Urinary bladder (tissue), 4 donors: ENCODE measurements at places on chromosomes 6 and 20.

DNA sequence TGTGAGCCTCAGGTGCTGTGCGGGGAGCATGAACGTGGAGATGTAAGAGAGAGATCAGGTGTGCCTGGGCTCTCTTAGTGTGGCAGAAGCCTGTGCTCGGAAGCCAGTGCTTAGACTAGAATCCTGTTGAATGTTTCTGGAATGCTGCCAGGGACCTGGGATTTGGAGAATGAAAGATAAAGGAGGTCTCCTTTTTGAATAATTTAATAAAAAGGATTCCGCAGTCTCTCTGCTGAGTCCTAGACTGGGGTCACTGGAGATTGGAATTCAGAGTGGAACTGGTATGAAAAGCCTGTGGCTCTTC is 18.8 kb upstream of the EFCAB8 start:
- no peak for DNase-seq

GRCh38 chr6:55617272-55617671 is 38.3 kb upstream of the HMGCLL1 start:
- DNase-seq, result no peak

DNA sequence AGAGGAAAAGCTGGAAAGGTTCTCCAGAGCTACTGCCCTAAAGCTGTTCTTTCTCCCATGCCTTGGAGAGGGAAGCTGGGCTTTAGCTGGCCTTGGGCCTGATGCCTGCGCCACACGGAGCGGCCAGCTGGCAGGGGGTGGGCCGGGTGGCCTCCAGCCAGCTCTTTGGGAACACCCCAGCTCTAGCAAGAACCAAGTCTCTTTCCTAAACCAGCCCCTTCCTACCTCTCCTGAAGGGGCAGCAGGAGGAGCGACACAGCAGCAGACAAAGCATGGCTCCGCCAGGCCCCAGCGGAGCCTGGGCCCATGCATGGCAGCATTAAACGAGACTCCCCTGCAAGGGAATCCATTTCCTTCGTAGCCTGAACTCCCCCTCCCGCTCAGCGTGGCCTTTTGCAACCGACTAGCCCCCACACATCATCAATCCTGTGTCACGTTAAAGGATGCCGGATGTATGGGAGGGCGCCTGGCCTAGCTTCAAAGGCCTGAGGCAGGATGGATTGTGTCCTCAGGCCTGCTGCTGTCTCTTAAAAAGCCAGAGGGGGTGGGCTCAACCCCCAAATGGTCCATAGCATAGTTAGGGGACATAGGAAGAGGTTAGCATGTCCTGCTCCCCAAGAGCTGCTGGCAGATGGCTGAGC is 14.0 kb downstream of the MRPS18A start:
- no peak for DNase-seq

DNA sequence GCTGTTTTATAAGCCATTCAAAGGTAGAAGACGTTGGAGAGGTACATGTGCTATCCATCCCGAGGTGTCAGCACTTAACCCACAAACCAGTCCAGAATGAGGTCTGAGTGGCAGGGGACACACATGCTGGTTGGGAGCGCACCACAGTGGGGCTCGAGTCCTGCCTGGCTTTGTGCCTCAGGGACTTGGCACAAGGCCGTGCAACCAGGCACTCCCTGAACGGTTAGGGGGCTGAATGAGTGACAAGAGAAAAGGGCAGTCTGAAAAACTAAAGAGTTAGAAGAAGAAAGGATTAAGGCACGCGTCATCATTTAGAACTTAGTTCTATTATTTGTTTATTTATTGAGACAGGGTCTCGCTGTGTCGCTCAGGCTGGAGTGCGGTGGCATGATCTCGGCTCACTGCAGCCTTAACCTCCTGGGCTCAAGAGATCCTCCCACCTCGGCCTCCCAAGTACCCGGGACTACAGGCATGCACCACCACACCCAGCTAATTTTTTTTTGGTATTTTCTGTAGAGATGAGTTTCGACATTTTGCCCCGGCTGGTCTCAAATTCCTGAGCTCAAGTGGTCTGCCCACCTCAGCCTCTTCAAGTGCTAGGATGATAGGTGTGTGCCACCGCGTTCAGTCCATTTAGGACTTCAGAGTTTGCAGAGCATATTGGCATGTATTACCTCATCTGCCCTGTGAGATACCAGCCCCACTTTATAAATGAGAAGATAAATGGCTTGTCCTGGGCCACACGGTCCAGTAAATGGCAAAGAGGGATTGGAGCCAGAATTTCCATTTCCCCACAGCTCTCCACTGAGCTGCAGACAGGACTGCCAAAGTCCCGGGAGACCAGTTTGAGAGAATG is 47.4 kb upstream of the IRF4 start:
- no peak for DNase-seq

- no peak for DNase-seq
These were observed 45.3 kb upstream of the IER3 start for GRCh38 chr6:30789606-30790005.

- DNase-seq, result no peak
These were observed 35.7 kb downstream of the FRMD1 start for GRCh38 chr6:168043193-168043847.

DNA sequence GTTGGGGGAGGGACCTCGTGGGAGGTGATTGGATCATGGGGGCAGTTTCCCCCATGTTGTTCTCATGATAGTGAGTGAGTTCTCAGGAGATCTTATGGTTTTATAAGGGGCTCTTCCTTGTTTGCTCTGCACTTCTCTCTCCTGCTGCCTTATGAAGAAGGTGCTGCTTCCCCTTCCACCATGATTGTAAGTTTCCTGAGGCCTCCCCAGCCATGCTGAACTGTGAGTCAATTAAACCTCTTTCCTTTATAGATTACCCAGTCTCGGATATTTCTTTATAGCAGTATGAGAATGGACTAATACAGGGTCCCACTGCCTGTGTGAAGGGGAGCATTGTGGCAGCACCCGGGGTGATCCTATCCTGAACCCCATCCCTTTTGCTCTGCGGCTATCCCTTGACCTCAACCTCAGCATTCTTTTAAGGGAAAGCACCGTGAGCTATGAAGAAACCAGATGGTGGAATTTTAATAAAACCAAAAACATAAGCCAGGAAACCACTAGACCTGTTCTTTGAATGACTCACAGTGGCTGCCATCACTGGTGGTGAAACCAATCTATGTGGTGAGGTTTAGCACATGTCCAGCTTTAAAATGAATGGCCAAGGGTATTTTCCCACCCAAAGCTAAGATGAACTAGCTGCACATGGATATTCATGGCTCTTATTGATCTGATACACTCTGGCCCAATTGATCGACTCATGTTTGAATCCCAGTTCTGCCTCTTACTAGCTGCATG is 62.2 kb downstream of the ZDHHC14 start:
- no peak for DNase-seq

DNA sequence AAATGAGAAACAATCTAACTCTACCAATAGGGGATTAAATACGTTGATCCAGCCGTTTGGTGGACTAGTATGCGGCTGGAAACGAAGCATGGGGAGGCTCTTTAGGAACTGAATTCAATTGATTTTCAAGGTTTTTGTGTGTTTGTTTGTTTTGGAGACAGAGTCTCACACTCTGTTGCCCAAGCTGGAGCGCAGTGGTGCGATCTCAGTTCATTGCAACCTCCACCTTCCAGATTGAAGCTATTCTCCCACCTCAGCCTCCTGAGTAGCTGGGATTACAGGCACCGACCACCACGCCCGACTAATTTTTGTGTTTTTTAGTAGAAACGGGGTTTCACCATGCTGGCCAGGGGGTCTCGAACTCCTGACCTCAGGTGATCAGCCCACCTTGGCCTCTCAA is 7.1 kb downstream of the CNPY3 start:
- no peak for DNase-seq

- no peak for DNase-seq
These were observed 113.1 kb downstream of the ADAT2 start for GRCh38 chr6:143337201-143337949.

- DNase-seq, result no peak
These were observed 69.9 kb downstream of the TOX2 start for GRCh38 chr20:43984587-43984986.

GRCh38 chr6:149088361-149088760 is 229.2 kb upstream of the TAB2 start:
- DNase-seq, result no peak

- no peak for DNase-seq
These were observed 219.5 kb downstream of the HACE1 start for GRCh38 chr6:104640150-104640700.

- DNase-seq, result no peak
These were observed 1324.4 kb downstream of the GRIK2 start for GRCh38 chr6:102717737-102718456.

DNA sequence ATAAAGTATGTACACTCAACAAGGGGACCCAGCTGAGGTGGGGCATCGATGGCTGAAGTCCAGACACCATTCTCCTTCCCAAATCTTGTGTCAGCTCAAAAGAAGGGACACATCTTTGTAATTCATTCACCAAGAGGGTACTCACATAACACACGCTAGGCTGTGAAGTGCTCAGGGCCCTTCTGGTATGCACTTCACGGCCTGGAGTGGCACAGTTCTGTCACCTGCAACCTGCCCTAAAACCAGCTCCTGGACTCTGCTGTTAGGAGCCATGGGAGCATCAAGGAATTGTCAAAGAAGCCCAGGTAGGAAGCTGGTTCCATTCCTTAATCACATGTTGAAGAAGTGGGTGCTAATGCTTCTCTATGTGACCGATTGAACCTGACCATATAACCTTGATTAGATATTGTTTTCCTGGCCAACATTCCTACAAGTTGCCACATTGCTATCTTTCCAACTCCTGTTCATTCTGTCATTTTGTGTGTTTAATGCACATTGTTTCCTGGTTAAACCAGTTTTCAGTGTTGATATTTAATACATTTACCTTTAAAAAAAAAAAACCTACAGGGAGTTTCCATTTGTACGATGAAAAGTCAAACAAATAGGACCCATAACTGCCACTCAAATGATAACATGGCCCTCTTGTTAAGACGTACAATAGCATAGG is 127.3 kb downstream of the TNFRSF21 start:
- no peak for DNase-seq

- DNase-seq, result no peak
These were observed 179.1 kb downstream of the SYNDIG1 start for GRCh38 chr20:24648481-24648880.

DNA sequence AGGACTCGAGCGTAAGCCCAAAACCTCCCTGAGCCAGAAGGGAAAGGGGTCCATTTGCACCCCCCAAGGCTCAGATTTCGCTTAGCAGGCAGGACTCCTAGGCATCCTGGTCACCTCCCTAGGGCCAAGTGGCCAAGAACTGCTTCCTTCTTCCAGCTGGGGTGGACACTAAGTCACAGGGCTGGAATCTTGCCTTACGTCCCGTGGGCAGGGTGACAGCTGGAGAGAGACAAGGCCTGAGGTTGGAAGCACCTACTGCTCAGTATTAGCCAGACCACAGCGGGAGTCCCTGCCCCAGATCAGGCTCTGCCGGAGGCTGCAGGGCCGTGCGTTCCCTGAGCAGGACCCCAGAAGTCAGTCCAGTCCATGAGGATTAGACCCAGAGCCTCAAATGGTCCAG is 19.7 kb downstream of the LAMA5 start:
- DNase-seq, result no peak

- DNase-seq, result no peak
These were observed 103.2 kb upstream of the EMILIN3 start for GRCh38 chr20:41469868-41470267.

DNA sequence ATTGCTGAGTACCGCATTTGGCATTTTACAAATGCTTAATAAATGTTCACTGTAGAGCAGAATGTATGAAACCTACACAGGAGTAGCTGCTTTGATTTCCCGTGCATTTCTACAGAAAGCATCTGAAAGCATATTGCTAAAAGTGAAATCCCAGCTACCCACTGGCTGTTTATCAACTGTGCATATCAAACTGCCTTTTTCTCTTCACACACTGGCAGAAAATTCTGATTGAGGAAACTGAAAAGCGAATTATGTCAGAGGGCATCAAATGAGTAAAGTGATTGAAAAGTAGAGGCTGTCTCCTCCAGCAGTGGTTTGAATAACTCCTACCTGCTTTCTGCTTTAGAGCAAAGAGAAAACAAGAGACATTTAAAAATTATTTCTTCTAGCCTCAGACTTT is 28.0 kb downstream of the STX11 start:
- DNase-seq, result no peak

DNA sequence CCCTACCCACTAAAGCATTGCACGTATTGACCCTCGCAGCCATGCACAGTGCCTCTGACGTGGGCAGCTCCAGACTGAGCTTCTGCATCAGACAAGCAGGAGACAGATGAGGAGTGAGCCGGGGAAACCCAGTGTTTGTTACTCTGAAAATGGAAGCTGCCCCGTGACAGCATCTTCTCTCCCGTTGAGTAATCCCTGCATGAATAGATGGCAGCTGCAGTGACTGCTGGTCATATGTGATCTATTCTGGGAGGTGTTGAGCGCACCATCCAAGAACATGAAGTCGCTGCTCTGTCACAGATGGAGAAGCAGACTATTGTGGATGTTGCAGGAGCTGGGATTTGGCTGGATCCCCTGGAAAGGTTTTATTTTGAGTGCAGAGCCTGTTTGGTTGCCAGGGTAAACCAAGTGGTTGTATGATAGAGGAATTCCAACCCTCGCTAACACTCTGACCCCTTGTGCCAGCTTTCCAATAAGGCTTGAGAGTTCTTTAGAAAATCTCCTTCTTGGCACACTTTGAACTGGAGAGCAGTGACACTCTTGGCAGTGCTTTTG is 242.2 kb downstream of the NRN1 start:
- DNase-seq, result no peak

GRCh38 chr20:51444467-51444866 is 98.1 kb downstream of the NFATC2 start:
- DNase-seq, result peak; percentile 42

DNA sequence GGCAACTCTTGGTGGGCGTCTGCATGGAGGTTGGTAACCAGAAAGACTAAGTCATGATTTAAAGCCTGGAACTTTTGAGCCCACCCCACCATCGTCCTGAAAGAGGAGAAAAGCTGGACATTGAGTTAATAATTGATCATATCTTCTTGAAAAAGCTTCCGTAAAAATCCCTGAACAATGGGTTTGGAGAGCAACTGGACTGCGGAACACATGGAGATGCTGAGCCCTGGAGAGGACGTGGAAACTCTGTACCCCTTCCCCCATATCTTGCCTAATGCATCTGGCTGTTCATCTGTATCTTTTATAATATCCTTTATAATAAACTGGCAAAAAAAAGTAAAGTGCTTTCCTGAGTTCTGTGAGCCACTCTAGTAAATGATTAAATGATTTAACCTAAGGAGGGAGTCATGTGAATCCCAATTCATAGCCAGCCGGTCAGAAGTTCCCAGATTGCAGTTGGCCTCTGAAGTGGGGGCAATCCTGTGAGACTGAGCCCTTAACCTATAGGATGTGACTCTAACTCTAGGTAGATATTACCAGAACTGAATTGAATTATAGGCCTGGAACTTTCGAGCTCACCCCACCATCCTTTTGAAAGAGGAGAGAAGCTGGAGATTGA is 26.5 kb upstream of the LGSN start:
- DNase-seq, result no peak

GRCh38 chr20:25360631-25361286 is 29.9 kb downstream of the ABHD12 start:
- DNase-seq, result no peak
